Uterus (tissue), 4 donors: ENCODE measurements at places on chromosomes 16 and 17.

DNA sequence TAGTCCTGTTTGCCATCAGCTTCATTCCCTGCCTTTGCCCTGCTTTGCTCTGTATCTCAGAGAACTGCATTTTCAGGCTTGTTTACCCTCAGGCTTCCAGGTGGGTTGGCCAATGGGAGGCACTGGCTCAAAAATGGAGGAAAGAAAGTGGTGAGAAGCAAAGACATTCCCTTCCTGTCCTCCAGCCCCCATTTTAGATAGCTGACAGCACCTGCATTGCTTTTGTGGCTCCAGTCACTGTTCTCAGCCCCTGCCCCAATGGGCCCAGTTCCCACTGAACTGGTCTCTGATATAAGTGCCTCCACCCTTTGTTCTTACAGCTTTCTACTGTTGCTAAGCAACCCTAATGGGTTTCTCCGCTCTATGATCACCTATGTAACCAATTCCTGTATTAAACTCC, 19.4 kb upstream of the SDK2 start:
- no peaks in the 10 kb centered on the region for H3K27me3 ChIP-seq
- no peak overlapping the region for H3K27ac ChIP-seq
- no peak overlapping the region for H3K4me3 ChIP-seq
- H3K36me3 ChIP-seq = no peaks in the 10 kb centered on the region

DNA sequence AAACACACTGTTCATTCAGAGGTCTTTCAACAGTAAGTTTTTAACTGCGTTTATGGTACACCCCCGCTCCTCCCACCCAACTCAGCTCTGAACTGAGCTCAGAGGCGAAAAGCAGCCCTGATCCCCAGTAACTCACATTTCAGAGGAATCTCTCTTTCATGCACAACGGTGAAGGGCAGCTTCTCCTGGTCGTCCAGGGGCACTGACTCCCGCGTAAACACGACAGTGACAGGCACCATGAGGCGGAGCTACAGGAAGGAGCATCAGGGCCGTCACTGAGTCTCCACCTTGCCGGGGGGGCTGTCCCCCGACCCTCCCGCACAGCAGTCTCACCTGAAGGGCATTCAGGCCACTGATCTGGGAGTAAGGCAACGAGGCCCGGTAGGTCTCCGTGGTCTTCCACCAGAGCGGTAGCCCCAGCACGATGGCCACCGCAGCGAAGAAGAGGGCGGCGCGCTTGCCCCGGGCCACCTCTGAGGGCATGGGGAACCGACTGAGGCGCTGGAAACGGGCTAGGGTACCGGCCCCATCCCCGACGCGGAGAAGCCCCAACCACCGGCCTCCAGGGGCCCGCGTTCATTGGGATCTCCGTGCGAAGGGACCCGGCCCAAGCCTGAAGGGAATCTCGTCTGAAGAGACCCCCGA, 486 bp downstream of the PIGS start:
- no peaks in the 10 kb centered on the region for H3K36me3 ChIP-seq
- peaks cover 4% of the 10 kb centered on the region for H3K4me1 ChIP-seq
- peak overlapping the region; percentile 88 for H3K27ac ChIP-seq
- H3K4me3 ChIP-seq = peak overlapping the region; percentile 81

- H3K27me3 ChIP-seq = no peaks in the 10 kb centered on the region
- H3K36me3 ChIP-seq = no peaks in the 10 kb centered on the region
- no peaks in the 10 kb centered on the region for H3K4me1 ChIP-seq
- H3K4me3 ChIP-seq = no peak overlapping the region
Observed at GRCh38 chr16:68064791-68065365, 20.3 kb upstream of the NFATC3 start.

- H3K4me3 ChIP-seq = peak overlapping the region; percentile 41
- H3K27ac ChIP-seq = peak overlapping the region; percentile 36
- no peaks in the 10 kb centered on the region for H3K27me3 ChIP-seq
Observed at GRCh38 chr17:17723354-17724261, 42.4 kb downstream of the RAI1 start.

DNA sequence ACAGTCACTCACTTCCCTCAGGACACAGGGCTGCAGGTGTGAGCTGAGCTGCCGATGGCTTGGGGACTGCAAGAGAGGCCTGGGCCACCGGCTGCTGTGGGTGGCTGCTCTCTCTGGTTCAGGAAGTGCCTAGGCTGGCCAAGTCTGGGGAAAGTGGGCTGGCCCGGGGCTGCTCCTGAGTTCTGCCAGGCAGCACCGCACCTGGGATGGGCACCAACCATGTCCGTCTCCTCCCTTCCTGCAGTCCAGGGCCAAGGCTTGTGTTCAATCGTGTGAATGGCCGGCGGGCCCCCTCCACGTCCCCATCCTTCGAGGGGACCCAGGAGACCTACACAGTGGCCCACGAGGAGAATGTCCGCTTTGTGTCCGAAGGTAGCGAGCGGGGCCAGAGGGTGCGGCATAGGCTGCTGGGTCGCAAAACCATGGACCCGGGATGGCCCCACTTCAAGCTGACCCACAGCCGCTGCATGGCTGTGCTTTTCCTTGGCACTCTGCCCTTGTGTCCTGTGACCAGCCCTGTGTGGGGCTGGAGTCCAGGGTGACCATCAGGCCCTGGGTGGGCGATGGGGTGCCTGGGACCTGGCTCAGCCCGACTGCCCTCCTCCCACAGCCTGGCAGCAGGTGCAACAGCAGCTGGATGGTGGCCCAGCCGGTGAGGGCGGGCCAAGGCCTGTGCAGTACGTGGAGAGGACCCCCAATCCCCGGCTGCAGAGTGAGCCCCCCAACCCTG, 1.8 kb upstream of the WDR90 start:
- no peak overlapping the region for H3K27ac ChIP-seq
- no peaks in the 10 kb centered on the region for H3K4me1 ChIP-seq
- H3K4me3 ChIP-seq = no peak overlapping the region
- DNase-seq = no peak
- H3K36me3 ChIP-seq = no peaks in the 10 kb centered on the region

GRCh38 chr17:39812466-39812865, 51.6 kb downstream of the IKZF3 start:
- H3K27me3 ChIP-seq = no peaks in the 10 kb centered on the region
- H3K4me1 ChIP-seq = no peaks in the 10 kb centered on the region
- no peak overlapping the region for H3K27ac ChIP-seq
- DNase-seq = no peak
- no peak overlapping the region for H3K4me3 ChIP-seq
- no peaks in the 10 kb centered on the region for H3K36me3 ChIP-seq

GRCh38 chr17:41865596-41865893, 322 bp upstream of the KLHL11 start:
- no peaks in the 10 kb centered on the region for H3K36me3 ChIP-seq
- H3K27ac ChIP-seq = peak overlapping the region; percentile 91
- DNase-seq = no peak
- H3K27me3 ChIP-seq = no peaks in the 10 kb centered on the region

- H3K4me3 ChIP-seq = no peak overlapping the region
- no peak overlapping the region for H3K27ac ChIP-seq
- no peaks in the 10 kb centered on the region for H3K4me1 ChIP-seq
- DNase-seq = no peak
Observed at GRCh38 chr17:77306790-77307478, 166.2 kb downstream of the SEC14L1 start.

- no peaks in the 10 kb centered on the region for H3K4me1 ChIP-seq
- no peak overlapping the region for H3K4me3 ChIP-seq
- no peak overlapping the region for H3K27ac ChIP-seq
- peak; percentile 58 for DNase-seq
Observed at GRCh38 chr17:42920922-42921321, 20.3 kb downstream of the G6PC1 start.

DNA sequence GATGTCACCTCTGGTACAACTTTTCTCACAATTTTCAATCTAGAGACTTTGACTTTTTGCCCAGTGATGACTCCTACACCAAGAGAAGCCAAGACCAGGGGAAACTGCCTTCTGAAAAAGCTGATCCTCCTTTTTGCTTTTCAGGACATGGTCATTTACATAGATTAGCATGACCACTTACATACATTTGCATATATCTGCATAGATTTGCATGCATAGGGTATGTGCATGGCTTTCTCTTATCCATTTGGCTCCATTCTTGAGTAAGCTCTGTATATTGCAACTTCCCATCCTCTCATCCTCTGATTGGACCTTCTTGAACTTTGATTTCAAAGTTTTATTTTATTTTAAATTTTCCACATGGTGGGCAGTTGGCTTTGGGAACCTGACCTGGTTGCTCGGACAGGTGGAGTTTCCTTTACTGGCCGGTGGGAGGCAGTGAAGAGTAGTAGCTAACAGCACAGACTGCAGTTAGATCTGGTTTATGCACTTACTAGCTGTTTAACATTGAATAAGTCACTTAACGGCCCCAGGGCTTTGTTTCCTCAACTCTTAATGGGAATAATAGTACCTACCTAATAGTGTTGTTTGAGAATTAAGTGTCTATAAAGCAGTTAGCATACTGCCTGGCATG, 92.9 kb downstream of the GPR139 start:
- H3K4me1 ChIP-seq = no peaks in the 10 kb centered on the region
- H3K36me3 ChIP-seq = no peaks in the 10 kb centered on the region
- H3K27ac ChIP-seq = no peak overlapping the region
- DNase-seq = no peak
- H3K4me3 ChIP-seq = no peak overlapping the region

- DNase-seq = no peak
- H3K4me3 ChIP-seq = no peak overlapping the region
- H3K4me1 ChIP-seq = no peaks in the 10 kb centered on the region
- H3K36me3 ChIP-seq = no peaks in the 10 kb centered on the region
- no peaks in the 10 kb centered on the region for H3K27me3 ChIP-seq
Observed at GRCh38 chr16:50455288-50455845, 86.6 kb upstream of the BRD7 start.
